ENCODE measurements at places on chromosomes 5 and 9. TPM values are rescaled to one million over a fixed set of nuclear protein-coding genes. Genes with fewer than 3 reads are reported as not detected.

DNA sequence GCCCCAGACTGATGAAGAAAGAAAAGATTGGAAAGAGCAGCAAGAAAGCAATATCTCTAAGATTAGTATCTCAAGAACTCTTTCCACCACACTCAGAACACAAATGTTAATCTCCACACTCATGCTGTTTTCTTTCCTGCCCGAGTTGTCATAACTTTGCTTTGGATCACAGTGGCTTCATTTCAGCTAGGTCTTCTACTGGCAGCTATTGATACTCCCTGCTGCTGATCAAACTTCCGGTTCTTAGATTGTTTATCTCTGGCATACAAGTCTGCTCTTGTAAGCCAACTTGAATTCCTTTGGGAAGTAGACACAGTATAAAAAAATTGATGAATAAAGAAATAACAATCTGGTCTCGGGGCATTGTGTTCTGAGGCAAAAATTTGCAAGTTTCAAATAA lies 77.7 kb upstream of the SPEF2 start:
- no peak for DNase-seq

DNA sequence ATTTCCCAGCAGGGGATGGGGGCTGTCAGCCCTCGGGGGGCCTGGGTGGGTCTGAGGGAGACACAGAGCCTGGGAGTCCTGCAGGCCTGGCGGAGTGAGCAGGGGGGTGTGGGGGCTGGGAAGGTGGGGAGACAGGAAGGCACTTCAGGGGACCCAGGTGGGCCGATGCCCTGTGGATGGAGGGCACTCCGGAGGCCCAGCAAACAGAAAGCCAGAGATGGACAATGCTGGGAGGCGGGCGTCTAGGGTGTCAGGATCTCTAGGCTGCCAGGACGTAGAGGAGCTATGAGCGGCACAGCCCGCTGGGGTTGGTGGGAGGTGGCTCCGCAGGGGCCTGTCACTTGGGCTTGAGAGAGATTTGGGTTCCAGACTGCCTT lies 87.6 kb upstream of the COL5A1 start:
- no peak for DNase-seq

GRCh38 chr9:136135326-136136126 lies 16.9 kb upstream of the TMEM250 start:
- DNase-seq, result no peak

GRCh38 chr5:1561402-1561929 lies 37.7 kb upstream of the LPCAT1 start:
- no peak for DNase-seq

- no peak for DNase-seq
These were observed 11.2 kb upstream of the CCDC152 start for GRCh38 chr5:42745426-42745825.

GRCh38 chr5:50593681-50594080 lies 72.8 kb upstream of the PARP8 start:
- no peak for DNase-seq

DNA sequence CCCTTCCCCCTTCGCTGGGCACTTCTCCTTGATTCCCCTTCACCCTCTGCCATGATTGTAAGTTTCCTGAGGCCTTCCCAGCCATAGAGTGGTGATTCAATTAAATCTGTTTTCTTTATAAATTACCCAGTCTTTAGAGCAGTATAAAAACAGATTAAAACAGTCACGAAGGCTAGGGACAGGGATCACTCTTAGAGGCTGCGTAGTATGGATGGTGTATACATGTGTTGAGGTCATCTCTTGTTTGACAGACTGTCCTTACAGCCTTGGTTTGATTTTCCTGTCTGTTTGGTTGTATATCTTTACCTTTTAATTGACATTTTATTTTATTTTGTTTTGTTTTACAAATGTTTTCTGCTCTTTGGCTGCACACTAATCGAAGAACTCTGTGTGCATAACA lies 1155.7 kb upstream of the CDH18 start:
- no peak for DNase-seq

- no peak for DNase-seq
These were observed 13.8 kb upstream of the ERGIC1 start for GRCh38 chr5:172820046-172820767.

DNA sequence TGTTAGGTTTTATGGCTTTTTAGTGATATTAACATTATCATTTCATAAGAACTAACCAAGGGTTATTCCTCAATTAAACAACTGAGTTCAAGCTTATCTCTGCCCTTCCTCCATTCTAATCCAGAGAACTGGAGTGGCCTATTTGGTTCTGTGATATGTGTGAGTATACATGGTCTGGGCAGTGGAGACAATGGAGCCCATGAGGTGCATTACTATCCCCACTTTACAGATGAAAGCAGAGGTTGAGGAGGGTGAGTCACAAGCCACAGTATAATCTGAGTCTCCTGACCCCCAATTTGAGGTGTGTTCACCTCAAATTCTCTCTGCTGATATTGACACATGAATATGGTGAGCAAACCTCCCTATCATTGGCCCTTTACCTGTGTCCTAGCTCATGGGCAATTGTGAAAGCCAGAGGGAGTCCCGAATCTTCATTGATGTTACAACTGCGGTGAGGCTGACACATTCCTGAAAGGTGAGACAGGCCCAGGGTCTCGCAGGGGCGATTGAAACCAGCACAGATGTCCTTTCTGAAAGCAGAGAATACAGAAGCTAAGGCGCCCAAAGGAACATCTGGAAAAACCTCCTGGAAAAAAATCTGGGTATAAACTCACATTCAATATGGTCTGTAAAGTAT lies 217.2 kb downstream of the TARS1 start:
- DNase-seq, result no peak

- DNase-seq, result no peak
These were observed 987 bp downstream of the RAB24 start for GRCh38 chr5:177302354-177303110.

DNA sequence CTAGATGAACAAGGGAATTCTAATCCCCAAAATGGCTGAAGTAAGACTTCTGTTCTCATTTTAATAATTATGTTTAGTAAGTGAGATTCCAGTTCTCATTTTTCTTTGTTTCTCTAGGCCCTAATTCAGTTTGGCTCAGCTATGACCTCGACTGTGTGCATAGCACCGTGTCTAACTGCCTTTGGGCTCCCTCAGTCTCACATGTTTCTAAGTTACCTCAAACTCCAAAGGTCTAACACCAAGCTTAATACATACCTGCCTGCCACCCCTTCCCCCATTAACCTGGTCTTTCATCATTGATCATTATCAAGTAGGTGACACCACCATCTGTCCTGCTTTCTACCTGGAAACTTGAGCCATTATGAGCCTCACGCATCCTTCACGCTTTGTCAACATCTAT lies 273.2 kb downstream of the SAXO1 start:
- no peak for DNase-seq

Gene FAM219A
- 11.1 TPM for total RNA-seq

Gene PCDHA1
- not detected for total RNA-seq

Gene FRMPD1
- not detected for total RNA-seq

Gene CHSY3
- 2.1 TPM for total RNA-seq

Gene SLC45A2
- 0.13 TPM for total RNA-seq

Measured in pulmonary artery endothelial cell (primary cell).